Activated T-cell treated with anti-CD3 and anti-CD28 coated beads, Interleukin-2, amount 50 U/mL, for 72 hours (primary cell): ENCODE measurements at places on chromosomes 12 and 14.
A peak's percentile ranks its signal among the peaks of the same experiment; 100 is the strongest.

GRCh38 chr14:106209755-106210154, 683.4 kb downstream of the TMEM121 start:
- no peak for DNase-seq

- no peak for DNase-seq
Measured at GRCh38 chr14:52220924-52221811, 46.3 kb upstream of the PTGDR start.

DNA sequence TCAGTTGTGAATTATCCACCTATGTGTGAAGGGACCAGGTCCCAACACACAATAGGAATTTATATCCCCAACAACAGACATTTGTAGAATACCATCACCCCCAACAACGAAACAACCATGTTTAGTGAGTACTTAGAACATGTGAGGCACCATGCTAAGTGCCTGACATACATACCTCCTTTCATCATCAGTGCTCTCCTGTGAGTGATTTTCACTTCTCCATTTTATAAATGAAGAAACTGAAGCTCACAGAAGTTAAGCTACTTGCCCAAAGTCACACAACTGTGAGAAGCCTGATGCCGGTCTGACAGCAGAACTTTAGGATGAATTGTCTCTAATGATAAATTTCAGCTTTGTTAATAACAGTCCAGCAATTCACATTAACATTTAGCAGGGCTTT, 35.4 kb downstream of the SPTB start:
- DNase-seq = no peak

DNA sequence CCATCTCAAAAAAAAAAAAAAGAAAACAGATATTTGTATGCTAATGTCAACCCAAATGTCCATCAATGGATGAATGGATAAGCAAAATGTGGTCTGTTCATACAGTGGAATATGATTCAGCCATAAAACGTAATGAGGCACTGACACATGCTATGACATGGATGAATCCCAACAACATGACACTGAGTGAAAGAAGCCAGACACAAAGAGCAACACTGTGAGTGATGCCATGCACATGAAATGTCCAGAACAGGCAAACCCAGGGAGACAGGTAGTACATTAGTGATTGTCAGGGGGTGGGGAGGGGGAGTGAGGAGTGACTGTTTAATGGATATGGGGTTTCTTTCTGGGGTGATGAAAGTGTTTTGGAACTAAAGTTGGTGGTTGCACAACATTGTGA, 50.2 kb downstream of the ARL6IP4 start:
- no peak for DNase-seq

GRCh38 chr12:91947459-91947858, 198.2 kb downstream of the BTG1 start:
- DNase-seq = peak; percentile 4

- no peak for DNase-seq
Measured at GRCh38 chr12:89941436-89941835, 232.8 kb upstream of the ATP2B1 start.

GRCh38 chr12:42706321-42706720, 116.8 kb upstream of the PRICKLE1 start:
- no peak for DNase-seq
